A549 (cell line): ENCODE measurements at places on chromosomes 2 and 18.

- no peak for DNase-seq
Measured at GRCh38 chr2:37219046-37219445, 12.3 kb downstream of the CEBPZ start.

GRCh38 chr2:39703181-39703872 lies 37.6 kb downstream of the TMEM178A start:
- no peak for DNase-seq

DNA sequence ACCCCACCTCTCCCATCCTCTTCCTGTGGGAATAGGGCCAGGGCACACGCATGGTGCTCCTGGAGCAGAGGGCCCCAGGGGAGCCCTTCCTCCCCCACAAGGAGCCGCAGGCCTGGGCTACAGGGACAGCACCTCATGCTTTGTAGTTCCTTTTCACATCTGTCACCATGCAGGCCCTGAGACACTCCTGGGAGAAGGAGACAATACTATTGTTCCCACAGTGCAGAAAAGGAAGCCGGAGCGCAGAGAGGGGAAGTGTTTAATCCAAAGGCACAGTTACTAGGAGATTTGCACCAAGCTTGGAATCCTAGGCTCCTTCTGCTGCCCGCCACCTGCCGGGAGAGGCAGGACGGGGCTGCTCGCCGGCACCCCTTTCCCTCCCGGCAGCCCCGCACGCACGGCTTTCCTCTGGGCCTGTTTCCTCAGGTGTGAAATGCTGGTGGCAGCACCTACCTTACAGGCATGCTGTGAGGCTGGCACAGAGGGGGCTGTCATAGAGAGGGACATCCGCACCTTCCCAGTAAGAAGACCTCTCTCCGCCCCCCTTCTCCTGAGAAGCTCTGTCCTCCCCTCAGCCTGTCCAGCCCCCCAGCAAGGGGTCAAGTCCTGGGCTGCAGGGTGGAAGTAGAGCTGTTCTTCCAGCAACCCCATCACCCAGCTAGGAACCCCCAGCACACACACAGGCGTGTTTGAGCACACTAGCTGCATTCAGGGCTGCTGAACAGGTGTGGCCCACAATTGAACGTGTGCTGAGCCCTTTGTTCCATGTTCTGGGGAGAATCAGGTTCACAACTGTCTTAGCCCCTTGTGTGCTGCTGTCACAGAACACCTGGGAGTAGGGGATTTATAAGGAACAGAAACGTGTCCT lies 62.6 kb downstream of the SMAD7 start:
- no peak for DNase-seq

DNA sequence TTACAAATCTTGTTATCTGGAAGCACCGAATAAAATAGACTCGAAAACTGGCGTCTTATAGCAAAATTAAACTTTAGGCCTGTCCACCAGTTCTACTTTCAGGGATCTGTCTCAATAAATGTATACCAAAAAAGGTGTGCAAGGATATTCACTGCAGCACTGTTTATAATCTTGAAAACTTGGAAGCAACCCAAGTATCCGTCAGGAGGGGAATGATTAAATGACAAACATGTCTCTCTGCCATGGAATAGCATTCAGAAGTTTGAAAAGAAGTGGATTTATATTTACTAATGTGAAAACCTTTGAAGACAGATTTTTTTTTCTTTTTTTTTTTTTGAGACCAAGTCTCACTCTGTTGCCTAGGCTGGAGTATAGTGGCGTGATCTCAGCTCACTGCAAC lies 32.3 kb upstream of the SATB2 start:
- no peak for DNase-seq

- DNase-seq: no peak
Measured at GRCh38 chr18:69683176-69683575, 264.5 kb downstream of the CD226 start.

- DNase-seq: no peak
Measured at GRCh38 chr2:47346107-47346506, 56.8 kb upstream of the MSH2 start.

DNA sequence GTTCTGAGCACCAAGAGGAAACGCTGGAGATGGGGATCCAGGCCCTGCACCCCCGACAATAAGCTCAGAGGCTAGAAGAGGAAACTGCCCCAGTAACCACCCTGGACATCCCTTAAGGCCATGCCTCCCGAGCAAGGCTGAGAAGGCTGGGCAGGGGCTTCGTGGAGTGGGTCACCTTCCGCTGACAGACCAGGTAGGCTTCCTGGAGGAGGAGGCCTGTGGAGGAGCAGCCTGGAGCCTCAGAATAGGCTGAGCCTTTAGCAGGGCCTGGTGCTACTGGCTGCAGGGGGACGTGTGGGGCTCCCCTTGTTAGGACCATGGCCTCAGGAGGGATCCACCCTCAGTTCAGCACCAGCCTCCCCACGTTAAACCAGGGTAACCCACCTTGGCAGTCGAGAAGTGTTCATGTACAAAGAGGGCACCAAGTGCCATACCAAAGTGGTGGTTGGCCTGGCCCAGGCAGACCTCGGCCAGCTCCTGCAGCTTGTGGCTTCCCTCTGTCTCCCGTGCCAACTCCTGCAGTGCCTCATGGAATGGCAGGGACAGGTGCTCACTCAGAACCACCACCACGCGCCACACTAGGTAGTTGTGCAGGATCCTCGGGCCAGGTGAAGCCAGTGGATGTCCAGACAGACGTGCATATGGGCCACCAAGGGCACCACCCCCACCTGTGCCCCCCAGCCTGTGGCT lies 28.5 kb upstream of the ALPP start:
- DNase-seq: no peak

- DNase-seq: peak; percentile 13
Measured at GRCh38 chr2:31729442-31730092, 148.8 kb upstream of the SRD5A2 start.

- DNase-seq: no peak
Measured at GRCh38 chr18:66497351-66497750, 106.5 kb downstream of the CDH19 start.

DNA sequence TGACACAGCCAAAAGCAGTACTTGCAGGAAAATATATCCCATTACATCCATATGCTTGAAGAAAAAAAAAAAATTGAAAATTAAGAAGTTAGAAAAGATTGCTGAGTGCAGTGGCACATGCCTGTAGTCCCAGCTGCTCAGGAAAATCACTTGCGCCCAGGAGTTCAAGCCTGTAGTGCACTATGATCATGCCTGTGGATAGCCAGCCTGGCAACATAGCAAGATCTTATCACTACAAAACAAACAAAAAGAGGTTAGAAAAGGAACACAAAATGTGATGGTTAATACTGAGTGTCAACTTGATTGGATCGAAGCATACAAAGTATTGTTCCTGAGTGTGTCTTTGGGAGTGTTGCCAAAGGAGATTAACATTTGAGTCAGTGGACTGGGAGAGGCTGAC lies 361.9 kb downstream of the NYAP2 start:
- no peak for DNase-seq

GRCh38 chr2:20343128-20343527 lies 7.5 kb downstream of the PUM2 start:
- DNase-seq: no peak
